ENCODE measurements at places on chromosomes 6 and 20. TPM values are rescaled to one million over a fixed set of nuclear protein-coding genes. Genes with fewer than 3 reads are reported as not detected.

DNA sequence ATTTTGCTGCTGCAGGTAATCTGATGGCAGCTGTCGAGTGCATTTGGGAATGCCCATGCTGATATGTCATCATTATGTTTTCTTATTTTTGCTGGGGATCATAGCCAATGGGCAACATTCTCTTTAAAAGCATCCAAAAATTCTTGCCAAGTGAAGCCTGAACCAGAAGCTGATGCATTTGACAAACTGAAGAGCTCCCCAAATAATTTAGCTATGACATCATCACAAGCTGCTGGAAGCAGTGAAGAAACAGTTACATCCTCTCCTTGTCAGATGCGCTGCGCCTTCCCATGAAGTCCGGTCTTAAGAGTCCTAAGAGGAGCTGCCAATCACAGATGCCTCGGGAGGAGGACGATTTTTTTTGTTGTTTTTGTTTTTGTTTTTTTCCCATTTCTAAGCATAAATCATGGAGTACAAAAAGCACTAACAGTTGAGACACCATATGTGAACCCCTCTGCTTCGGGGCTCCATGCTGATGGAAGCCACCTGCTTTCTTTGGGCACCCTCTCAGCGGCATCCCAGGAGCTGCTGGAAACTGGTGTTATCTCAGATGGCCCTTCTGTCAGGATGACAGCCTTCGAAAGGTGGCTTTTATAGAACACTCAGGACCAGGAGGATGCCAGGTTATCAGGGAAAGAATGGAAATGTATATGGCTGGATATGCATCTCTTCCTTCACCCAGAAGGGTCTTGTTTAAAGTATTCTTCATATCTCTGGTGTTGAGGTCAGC lies 56.1 kb upstream of the FOXQ1 start:
- DNase-seq: no peak

DNA sequence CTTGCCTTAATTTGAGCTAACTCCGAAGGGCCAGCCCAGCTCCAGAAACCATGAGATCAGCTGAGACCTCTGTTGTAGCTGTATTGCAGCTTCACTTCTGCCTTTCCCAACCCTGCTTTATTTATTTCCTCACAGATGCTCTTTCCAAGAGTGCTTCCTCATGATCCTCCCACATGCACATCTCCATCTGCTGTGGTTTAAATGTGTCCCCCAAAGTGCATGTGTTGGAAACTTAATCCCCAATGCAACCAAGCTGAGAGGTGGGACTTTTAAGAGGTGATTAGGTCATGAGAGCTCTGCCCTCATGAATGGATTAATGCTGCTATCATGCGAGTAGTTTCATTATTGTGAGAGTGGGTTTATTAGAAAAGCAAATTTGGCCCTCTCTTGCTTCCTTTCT lies 164.4 kb upstream of the TAB2 start:
- no peak for DNase-seq

GRCh38 chr6:11688425-11688709 lies 90.2 kb downstream of the ADTRP start:
- no peak for DNase-seq

The OXT gene
- not detected for polyA plus RNA-seq

DNA sequence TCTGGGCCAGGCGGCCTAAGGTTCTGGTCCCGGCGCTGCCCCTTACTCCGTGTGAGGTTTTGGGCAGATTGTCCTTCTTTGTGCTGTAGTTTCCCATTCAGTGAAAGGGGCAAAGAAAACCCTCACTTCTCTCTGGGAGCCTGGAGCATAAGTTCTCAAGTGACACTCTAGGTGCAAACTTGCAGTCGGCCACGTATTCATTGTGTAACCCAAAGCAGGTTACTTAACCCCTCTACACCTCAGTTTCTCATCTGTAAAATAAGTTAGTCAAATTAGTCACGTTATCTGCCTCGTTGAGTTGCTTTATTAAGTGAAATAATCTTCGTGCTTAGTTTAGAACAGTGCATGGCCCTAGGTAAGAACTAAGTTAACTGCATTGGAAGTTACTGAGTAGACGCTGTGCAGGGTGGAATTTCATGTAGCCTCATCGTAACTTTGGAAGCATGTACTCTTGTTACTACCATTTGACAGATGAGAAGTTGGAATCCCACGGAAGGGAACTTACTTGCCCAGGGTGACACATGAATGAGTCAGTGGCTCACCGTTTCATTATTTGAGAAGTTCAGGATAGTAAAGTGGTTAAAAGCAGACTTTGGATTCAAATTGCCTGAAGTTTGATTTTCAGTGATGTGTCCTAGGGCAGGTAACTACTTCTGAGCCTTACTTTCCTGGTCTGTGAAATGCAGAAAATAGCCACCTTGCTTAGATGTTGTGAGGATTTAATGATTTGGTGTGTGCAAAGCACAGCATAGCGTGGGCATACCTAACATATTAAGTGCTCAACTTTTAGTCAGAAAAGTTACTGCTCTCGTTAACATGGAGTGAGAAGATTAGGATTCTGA lies 556 bp upstream of the MROH8 start:
- no peak for DNase-seq

GRCh38 chr6:80179695-80180094 lies 73.2 kb downstream of the BCKDHB start:
- DNase-seq: no peak

DNA sequence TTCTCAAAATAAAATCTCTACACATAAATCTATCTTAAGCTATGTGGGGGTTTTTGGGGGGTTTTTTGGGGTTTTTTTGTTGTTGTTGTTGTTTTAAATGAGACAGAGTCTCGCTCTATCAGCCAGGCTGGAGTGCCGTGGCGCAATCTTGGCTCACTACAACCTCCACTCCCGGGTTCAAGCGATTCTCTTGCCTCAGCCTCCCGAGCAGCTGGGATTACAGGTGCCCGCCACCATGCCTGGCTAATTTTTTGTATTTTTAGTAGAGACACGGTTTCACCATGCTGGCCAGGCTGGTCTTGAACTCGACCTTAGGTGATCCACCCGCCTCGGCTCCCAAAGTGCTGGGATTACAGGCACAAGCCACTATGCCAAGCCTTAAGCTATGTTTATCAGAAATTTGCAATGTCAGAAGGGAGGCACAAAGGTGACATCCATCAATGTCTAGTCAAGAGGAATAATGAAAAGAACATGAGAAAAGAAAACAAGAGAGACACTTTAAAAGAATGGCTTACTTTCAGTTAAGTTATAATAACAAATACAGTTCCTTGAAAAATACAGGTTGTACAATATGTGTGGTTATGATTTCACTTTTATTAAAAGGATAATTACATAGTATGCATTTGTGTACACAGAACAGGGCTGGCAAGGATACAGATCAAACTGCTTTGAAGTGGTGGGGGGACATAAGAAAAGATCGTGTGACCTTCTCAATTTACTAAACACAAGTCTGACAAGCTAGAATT lies 28.6 kb downstream of the SLC23A2 start:
- no peak for DNase-seq

GRCh38 chr6:137975188-137975940 lies 108.3 kb downstream of the TNFAIP3 start:
- DNase-seq: no peak

The ZBTB12 gene
- 21.6 TPM for polyA plus RNA-seq

DNA sequence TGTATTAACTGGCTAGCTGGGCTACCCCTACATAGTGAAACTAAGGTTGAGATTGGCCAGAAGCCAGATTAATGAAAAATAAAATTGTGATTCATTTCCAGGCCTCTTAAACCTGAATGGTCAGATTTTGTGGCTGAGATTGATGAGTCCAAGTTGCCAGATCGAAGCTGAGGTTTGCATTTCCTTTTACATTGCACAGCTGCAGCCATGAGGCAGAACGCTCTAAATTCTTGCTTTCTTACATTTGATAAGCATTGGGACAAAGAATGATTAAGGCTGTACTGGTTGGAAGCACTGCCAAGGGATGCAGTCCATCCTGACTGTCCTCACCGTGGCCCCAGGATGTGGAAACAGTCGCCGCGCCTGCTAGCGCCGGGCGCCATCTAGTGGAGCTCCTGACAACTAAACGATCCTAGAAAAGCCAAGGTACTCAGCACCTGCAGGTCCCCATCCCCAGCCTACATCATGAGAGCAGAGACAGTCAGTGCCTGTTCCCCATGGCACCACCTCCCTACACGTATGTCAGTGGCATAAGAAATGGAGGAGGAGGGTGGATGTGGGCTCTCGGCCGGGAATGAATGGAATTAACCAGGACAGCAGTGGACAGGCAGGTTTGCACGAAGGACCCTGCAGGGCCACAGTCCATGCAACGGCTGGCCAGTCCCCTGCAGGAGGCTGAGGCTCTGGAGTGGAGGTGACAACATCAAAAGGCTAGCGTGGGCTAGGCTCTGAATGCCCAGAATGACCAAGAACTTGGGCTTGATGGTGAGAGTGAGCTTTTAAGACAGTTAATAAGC lies 19.0 kb downstream of the PXDC1 start:
- DNase-seq: no peak

The PNPLA1 gene
- 2.8 TPM for polyA plus RNA-seq

GRCh38 chr20:43749734-43750294 lies 23.0 kb upstream of the GTSF1L start:
- DNase-seq: peak; percentile 10

DNA sequence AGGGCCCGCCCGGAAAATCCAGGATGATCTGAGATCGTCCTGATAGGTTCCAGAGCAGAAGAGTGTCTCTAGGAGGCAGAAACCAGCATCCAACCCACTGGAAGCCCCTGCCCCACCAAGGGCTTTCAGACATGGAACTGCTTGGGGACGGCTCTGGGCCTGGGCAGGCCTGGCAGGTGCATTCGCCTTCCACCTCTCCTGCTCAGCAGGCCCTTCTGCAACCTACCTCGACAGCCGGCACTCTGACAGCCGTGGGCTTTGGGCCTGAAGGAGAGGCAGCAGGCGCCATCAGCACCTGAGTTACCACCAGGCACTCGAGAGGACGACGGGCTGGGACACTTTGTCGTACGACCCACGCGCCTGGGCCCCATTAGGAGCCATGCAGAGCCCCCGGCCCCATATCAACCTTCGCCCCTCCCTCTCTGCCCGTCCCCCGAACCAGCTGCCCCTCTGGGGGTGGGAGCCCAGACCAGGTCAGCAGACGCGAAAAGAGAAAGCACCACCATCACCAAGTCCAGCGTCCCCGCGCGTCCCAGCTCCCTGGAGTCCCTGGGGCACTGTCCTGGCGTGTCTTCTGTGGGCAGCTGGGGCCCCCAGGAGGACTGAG lies 44.6 kb downstream of the KCNQ2 start:
- no peak for DNase-seq
